Left renal pelvis (tissue), 4 donors: ENCODE measurements at places on chromosomes 6 and 20.

DNA sequence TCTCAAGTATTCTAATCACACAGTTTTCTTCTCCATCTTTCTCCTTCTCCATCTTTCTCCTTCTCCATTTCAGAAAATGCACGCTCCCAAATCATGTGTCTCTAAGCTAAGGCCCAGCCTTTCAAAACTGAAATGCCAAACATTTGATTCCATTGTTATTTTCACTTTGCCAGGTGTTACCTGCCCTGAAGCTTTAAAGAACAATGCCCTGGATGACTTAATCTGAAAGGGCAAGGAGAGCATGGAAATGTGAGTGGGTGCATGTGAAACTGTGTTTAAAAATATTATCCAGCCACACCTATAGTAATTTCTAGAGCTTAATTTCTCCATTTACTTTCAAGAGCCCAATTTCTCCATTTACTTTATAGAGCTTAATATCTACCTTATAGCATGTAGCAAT, 42.4 kb upstream of the GCLC start:
- DNase-seq = no peak

- no peak for DNase-seq
Measured at GRCh38 chr20:25503936-25504335, 81.4 kb downstream of the NINL start.

- no peak for DNase-seq
Measured at GRCh38 chr6:44442236-44442635, 54.7 kb downstream of the CDC5L start.

DNA sequence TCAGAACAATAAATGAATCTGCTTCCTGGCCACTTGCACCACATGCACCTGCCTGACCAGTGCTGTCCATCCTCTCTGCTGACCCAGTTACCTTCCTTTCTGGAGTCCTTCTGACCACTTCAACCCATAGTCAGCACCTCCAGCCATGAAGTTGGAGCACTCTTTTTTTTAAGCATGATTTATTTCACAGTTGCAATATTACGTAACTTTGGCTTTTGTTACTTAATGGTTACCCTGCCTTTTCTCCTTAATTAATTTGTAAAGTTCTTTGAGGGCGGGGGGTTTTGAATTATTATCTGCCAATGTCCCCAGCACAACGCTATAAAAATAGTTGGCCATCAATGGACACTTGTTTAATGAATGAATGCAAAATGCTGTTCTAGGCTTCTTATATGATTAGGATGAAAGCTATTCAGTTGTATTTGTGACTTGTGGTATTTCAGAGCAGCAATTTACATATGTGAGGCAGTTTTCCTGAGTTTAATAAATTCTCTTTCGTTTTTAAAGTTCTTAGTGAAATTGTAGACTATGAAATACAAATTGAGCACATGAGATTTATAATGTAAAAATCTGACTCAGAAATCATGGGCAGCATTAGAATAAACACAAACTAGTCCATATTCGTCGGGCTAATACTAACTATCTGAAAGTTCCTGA, 180.0 kb downstream of the HS3ST5 start:
- no peak for DNase-seq
